B cell (primary cell): ENCODE measurements at places on chromosomes 11 and 22. TPM values are rescaled to one million over a fixed set of nuclear protein-coding genes. Genes with fewer than 3 reads are reported as not detected.

DNA sequence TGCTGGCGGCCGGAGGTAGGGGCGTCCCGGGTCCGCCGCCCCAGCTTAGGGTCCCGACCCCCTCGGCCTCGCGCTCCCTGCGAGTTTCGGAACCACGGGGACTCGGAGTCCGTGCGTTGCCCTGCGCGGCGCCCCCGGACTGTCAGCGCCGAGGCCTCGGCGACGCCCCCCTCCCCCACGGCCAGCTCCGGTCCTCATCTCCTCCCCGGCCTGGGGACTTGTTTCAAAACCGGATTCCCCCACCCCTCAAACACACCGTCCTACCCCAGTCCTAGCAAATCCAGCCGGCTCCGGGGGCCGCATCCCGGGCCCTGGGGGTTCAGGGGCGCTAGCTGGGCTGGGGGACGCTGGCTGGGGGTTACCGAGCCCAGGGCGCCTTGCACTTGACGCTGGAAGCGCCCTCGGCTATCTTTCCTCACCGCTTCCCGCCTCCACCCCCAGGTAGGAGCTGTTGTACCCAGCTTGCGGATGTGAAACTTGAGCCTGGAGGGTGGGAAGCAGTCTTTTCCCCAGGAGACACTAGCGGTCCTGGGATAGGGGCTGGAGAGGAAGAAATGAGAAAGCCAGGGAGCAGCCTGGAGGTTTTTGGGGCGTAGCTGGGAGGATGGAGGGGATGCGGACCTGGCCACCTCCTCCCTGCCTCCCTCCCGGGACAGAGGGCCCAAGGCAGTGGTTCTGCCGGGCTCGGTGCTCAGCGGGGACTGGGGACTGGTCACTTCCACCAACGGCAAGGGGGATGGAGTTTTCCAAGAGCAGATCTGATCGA is 550 bp downstream of the FBLN1 start:
- H3K4me1 ChIP-seq = peaks cover 5% of the 10 kb centered on the region
- no peaks in the 10 kb centered on the region for H3K36me3 ChIP-seq
- peaks cover 34% of the 10 kb centered on the region for H3K27me3 ChIP-seq
- no peak for DNase-seq

Gene H19
- total RNA-seq = not detected in 2 replicates

Gene OTOG
- not detected in 2 replicates for total RNA-seq

GRCh38 chr11:129695571-129696308 is 119.9 kb upstream of the TMEM45B start:
- H3K4me1 ChIP-seq = peaks cover 10% of the 10 kb centered on the region
- H3K27ac ChIP-seq = no peak overlapping the region
- H3K36me3 ChIP-seq = no peaks in the 10 kb centered on the region

- no peaks in the 10 kb centered on the region for H3K36me3 ChIP-seq
- no peak overlapping the region for H3K4me3 ChIP-seq
- no peak overlapping the region for H3K27ac ChIP-seq
- no peak for DNase-seq
- H3K27me3 ChIP-seq = no peaks in the 10 kb centered on the region
These were observed 89.9 kb upstream of the PRDM11 start for GRCh38 chr11:45056529-45056928.

Gene XBP1
- total RNA-seq = 16.8 and 18.2 TPM in 2 replicates

DNA sequence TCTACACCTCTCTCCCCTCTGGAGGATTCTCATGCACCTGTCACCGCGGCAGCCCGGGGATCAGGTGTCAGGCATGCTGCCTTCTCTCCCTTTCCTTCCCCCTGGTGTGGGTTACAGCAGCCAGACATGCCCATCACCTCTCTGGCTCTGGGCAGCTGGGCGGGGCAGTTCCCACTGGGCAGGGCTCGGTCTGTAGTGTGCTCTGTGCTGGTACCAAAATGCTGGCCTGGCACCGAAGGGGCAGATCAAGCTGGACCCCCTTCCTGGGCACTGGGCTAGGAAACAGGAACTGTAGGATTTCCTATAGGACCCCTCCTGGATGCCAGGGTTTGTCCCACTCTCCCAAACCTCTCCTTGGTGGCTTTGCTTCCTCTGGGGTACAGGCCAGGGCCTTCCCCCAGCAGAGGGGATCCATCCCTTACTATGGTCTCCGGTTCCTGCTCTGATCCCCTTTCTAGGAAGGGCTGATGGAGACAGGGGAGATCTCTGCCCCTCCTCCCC is 821 bp downstream of the GAL3ST1 start:
- DNase-seq = no peak
- no peak overlapping the region for H3K4me3 ChIP-seq
- no peaks in the 10 kb centered on the region for H3K27me3 ChIP-seq
- no peak overlapping the region for H3K27ac ChIP-seq
- no peaks in the 10 kb centered on the region for H3K4me1 ChIP-seq

- no peak for DNase-seq
- H3K4me1 ChIP-seq = peaks cover 32% of the 10 kb centered on the region
- H3K27me3 ChIP-seq = no peaks in the 10 kb centered on the region
- no peaks in the 10 kb centered on the region for H3K36me3 ChIP-seq
These were observed 9.8 kb downstream of the KRTAP5-6 start for GRCh38 chr11:1706634-1707400.

DNA sequence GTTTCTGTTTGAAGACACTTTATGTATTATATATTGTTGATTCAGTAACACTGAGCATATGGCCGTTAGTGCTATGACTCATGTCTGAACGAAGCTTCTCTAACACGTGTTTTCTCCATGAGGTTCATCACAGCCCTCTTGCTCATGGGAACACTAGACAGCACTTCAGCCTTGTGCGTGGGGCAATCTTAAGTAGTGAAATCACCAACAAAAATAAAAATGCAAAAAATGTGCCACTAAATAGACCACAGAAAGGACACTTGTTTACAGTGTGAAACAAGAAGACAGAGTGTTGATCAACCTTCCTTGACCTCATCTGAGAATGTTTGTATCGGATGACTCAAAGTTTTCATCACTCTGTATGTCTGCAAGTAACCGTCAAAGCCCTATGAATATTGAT is 94.5 kb downstream of the FDX1 start:
- no peak overlapping the region for H3K4me3 ChIP-seq
- DNase-seq = no peak
- no peak overlapping the region for H3K27ac ChIP-seq
- no peaks in the 10 kb centered on the region for H3K36me3 ChIP-seq
- H3K4me1 ChIP-seq = peaks cover 10% of the 10 kb centered on the region

- no peaks in the 10 kb centered on the region for H3K36me3 ChIP-seq
- no peak for DNase-seq
- H3K4me3 ChIP-seq = no peak overlapping the region
- no peaks in the 10 kb centered on the region for H3K4me1 ChIP-seq
- no peak overlapping the region for H3K27ac ChIP-seq
These were observed 29.0 kb downstream of the SHANK3 start for GRCh38 chr22:50701428-50702154.

- no peak overlapping the region for H3K27ac ChIP-seq
- no peaks in the 10 kb centered on the region for H3K27me3 ChIP-seq
- peaks cover 52% of the 10 kb centered on the region for H3K4me1 ChIP-seq
- H3K4me3 ChIP-seq = no peak overlapping the region
- H3K36me3 ChIP-seq = no peaks in the 10 kb centered on the region
- no peak for DNase-seq
These were observed 9.2 kb downstream of the STARD10 start for GRCh38 chr11:72784662-72785061.

DNA sequence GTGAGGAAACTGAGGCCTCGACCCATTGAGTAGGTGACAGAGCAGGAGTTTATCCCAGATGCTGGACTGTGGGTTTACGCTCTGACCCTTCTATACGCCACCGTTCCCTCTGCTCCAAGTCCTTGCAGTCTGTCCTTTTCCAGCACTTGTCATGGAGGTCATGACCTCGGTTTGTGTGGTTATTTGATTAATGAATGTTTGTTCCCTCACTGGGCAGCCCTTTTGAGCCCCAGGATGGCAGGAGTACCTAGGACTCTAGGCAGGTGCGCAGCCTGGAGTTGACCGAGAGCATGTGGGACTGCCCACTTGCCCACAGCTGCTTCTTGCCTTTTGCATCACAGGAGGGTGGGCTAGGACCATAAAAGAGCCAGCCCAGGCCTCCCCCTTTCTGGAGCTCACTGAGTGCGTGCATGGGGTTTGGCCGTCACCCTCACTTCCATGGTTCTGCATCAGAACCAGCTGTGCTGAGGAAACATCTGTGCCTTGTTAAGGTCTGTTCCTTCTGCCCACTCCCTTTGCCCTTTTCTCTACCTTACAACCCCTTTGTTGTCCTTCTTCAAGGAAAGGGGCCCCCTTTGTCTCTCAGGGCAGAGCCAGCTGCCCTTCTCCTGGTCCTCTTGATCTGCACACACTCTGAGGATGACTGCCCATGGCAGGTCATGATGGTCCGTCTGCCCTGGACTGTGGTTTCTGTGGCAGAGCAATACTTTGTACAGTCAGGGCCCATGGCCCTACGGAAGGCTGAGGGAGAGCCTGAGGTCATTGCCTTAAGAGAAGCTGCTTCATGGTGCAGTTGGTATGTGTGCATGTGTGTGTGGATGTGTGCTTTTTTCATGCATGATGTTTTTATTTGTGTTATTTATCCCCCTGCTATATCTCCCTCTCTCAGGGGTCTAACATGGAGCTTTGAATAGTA is 38.2 kb downstream of the BMAL1 start:
- H3K27me3 ChIP-seq = no peaks in the 10 kb centered on the region
- H3K4me3 ChIP-seq = no peak overlapping the region
- H3K36me3 ChIP-seq = no peaks in the 10 kb centered on the region
- H3K4me1 ChIP-seq = peaks cover 7% of the 10 kb centered on the region
- no peak overlapping the region for H3K27ac ChIP-seq

GRCh38 chr11:31786996-31787685 is 24.0 kb downstream of the PAX6 start:
- no peak for DNase-seq
- H3K27ac ChIP-seq = no peak overlapping the region
- no peaks in the 10 kb centered on the region for H3K4me1 ChIP-seq
- no peaks in the 10 kb centered on the region for H3K27me3 ChIP-seq

- H3K36me3 ChIP-seq = peaks cover 72% of the 10 kb centered on the region
- no peak overlapping the region for H3K4me3 ChIP-seq
- H3K27ac ChIP-seq = no peak overlapping the region
- H3K4me1 ChIP-seq = peaks cover 47% of the 10 kb centered on the region
- no peaks in the 10 kb centered on the region for H3K27me3 ChIP-seq
These were observed 5.9 kb downstream of the FRMD8 start for GRCh38 chr11:65392186-65392829.

GRCh38 chr22:33022231-33022630 is 36.0 kb downstream of the SYN3 start:
- no peak for DNase-seq
- no peak overlapping the region for H3K4me3 ChIP-seq
- no peaks in the 10 kb centered on the region for H3K27me3 ChIP-seq
- H3K36me3 ChIP-seq = no peaks in the 10 kb centered on the region
- H3K27ac ChIP-seq = no peak overlapping the region
- peaks cover 3% of the 10 kb centered on the region for H3K4me1 ChIP-seq

GRCh38 chr11:82867495-82868082 is 32.6 kb downstream of the PRCP start:
- no peaks in the 10 kb centered on the region for H3K36me3 ChIP-seq
- H3K4me1 ChIP-seq = peaks cover 6% of the 10 kb centered on the region

GRCh38 chr22:37487571-37487970 is 1.4 kb upstream of the MFNG start:
- peaks cover 3% of the 10 kb centered on the region for H3K36me3 ChIP-seq
- peaks cover 45% of the 10 kb centered on the region for H3K4me1 ChIP-seq
- H3K4me3 ChIP-seq = no peak overlapping the region
- H3K27me3 ChIP-seq = no peaks in the 10 kb centered on the region
- DNase-seq = no peak
- H3K27ac ChIP-seq = no peak overlapping the region

Gene INS
- not detected in 2 replicates for total RNA-seq

Gene PRRG4
- 0.07 TPM in 1 of 2 replicates, not detected in the other for total RNA-seq

- H3K4me3 ChIP-seq = no peak overlapping the region
- DNase-seq = no peak
- no peak overlapping the region for H3K27ac ChIP-seq
- no peaks in the 10 kb centered on the region for H3K27me3 ChIP-seq
- peaks cover 31% of the 10 kb centered on the region for H3K4me1 ChIP-seq
These were observed 74.2 kb downstream of the STIM1 start for GRCh38 chr11:3929649-3930048.

Gene MFNG
- total RNA-seq = 95.9 and 109 TPM in 2 replicates

GRCh38 chr11:95254716-95255115 is 23.7 kb upstream of the SESN3 start:
- DNase-seq = no peak
- H3K27me3 ChIP-seq = no peaks in the 10 kb centered on the region
- peak overlapping the region; percentile 83 for H3K27ac ChIP-seq

GRCh38 chr11:115653076-115653475 is 148.9 kb upstream of the CADM1 start:
- H3K4me1 ChIP-seq = no peaks in the 10 kb centered on the region
- H3K4me3 ChIP-seq = no peak overlapping the region
- no peaks in the 10 kb centered on the region for H3K36me3 ChIP-seq
- peaks cover 3% of the 10 kb centered on the region for H3K27me3 ChIP-seq
- H3K27ac ChIP-seq = no peak overlapping the region
- DNase-seq = no peak

DNA sequence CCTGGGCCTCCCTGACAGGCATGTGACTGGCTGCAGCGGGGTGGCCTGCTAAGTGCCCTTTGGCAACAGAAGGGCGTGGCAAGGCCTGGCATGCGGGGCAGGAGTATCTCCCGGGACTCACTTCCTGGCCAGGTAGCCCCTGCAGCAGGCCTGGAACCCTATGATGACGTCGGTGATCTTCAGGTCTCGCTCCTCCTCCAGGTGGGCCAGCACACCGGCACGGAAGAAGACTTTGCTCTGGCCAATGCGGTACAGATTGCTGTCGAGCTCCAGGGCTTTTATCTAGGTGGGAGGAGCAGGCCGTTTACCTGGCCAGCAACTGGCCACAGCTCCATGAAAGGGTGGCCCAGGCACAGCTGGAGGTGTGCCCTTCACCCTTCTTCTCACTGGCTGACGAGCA is 50.9 kb downstream of the APOL1 start:
- peaks cover 99% of the 10 kb centered on the region for H3K36me3 ChIP-seq
- no peaks in the 10 kb centered on the region for H3K4me1 ChIP-seq
- no peak overlapping the region for H3K27ac ChIP-seq
- DNase-seq = no peak
- H3K27me3 ChIP-seq = no peaks in the 10 kb centered on the region
- no peak overlapping the region for H3K4me3 ChIP-seq

DNA sequence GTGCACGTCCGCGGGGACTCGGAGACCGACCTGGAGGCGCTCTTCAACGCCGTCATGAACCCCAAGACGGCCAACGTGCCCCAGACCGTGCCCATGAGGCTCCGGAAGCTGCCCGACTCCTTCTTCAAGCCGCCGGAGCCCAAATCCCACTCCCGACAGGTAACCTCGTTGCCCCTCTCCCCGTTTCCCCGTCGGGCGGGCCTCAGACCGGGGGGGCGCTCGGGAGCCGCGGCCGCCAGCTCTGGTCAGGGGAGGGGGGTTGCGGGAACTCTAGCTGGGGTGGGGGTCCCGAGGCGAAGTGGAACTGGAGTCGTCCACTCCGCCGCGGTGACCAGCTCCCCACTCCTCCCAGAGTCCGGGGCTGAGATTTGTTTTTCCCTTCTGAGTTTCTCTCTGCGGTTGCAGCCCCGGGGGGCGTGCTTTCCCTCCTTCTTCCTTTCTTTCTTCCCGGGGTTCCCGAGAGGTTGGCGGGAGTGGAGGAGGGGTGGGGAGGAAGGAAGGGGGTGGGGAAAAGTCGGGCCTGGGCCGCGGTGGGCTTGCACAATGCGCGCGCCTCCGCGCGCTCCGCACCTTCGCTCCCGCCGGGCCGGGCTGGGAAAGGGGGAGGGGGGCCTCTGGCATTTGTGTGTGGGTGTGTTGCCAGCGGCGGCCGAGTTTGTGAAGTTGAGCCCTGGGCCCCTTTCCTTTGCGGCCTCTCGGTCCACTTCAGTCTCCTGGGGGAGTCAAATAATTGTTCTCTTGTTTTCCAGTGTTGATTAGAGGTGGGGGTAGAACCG is 952 bp downstream of the YAP1 start:
- H3K4me3 ChIP-seq = peak overlapping the region; percentile 70
- no peak overlapping the region for H3K27ac ChIP-seq
- H3K36me3 ChIP-seq = no peaks in the 10 kb centered on the region
